ENCODE measurements at places on chromosomes 1 and 21.

- DNase-seq, result no peak
These were observed 232.5 kb upstream of the TMEM51 start for GRCh38 chr1:14921057-14921456.

DNA sequence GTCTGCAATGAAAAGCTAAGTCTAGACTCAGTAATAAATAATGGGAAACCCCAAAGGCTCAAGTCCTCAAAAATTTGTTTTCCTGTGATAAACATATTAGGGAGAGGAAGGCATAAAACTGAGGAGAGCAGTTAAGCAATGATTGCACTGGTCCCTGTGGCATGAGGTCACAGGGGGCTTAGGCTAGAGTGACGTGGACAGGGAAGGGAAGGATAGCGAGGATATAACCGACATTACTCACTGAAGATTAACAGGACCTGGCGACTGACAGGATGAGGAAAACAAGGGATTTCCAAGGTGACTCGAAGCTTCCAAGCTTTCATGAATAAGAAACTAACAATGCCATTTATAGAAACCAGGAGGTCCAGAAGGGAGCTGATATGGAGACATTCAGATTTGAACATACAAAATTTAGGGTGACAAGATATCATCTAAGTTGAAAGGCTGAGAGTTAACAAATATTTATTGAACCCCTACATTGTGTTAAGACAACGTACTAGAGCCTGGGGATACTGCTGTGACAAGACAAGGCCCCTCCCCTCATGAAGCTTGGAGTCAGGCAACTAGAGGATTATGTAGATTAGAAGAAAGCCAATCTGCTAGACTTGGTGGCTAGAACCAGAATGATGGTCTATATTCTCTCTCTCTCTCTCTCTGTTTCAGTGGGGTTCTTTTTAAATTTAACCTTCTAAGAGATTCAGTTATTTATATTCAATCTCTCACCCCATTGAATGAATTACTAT lies 33.2 kb upstream of the PKN2 start:
- no peak for DNase-seq

- no peak for DNase-seq
These were observed 54.4 kb upstream of the ACOT11 start for GRCh38 chr1:54493608-54494007.

DNA sequence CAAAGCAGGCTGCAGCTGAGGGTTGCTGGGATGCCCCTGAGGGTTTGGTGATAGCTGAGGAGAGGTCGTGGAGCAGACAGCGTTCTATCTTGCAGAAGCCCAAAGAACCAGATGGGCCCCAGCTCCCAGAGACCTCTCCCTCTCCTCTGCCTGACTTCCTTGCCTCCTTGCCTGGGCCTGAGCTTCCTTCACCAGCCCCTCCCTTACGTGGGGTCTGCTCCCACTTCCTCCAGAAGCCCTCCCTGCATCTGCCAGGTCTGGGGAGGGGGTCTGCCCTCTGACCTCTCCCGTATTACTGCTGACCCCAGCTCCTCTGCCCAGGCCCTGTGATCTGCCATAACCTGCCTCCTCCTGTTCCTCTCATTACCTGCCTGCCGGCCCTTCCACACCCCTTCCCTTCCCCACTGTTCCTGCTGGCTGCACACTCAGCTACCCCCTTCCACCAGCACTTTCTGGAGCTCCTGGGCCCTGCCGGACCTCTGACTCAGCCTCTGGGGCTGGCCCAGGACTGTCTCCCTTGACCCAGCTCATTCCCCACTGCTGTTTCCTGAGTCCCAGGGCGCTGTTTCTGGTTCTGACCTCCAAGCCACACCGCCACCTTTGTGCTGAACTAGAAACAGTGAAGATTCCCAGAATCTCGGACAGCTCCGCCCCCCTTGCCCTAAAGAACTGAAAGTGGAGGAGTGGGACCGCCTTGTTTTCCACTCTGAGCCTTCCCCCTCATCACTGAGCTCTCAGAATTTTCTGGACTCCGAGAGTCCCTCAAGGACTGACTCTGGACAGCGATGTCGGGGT lies 237.7 kb upstream of the C1orf174 start:
- no peak for DNase-seq

DNA sequence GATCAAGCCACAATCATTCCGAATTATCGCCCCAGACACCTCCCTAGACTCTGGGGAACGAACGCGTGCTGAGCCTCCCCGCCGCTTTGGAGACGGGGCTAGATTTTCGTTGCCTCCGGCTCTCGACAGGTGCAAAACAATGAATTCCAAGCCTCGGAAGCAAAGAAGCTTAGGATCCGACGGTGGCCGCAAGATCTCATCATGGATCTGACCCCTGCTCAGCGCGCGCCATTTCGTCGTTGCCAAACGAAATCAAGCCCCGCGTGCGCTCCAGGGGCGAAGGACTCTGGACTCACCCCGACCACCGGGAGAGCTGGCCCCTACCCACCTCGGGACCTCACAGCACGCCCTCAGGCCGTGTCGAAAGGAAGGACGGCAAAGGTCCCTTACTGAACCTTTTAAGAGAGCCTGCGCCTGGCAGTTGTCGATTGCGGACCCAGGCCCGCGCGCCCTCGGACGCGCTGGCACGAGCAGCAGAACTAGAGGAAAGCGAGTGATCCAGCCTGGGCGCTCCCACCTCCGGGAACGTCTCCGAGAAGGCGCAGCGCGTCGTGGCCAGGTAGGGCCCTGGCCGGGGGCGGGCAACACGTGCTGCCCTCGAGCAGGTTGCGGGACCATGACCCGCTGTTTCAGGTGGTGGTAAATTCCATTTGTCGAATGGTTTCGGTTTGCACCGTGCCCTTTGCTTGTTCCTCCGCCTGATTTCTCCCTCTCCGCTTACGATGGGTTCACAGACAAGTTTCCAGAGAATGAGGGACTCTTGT lies 1.6 kb upstream of the RUNX3 start:
- no peak for DNase-seq

GRCh38 chr1:163914785-163915413 lies 593.1 kb downstream of the NUF2 start:
- no peak for DNase-seq

DNA sequence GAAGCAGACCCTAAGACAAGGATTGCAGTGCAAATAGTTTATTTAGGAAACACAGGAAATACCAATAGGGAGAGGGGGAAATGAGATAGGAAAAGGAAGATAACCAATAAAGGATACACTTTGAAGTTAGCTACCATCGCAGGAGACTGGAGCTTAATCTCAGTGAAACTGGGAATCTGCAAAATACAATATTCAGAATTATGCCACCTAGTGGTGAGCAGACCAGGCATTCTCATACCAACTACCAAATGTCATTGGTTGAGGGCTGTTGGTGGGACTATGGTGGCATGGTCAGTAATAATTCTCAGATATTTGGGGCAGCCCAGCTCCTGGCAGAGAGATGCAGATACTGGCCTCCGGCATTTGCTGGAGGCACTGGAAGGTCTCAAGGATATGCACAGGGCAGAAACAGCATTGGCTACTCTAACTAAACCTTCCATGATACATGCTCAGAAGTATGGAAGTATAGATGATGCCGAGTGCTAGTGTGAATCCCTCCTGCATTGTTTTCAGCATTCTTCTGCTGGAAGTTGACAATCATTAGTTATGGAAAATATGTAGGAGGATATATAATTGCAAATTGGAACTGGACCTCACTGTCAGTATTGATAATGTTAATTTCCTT lies 11.8 kb upstream of the ZFP69B start:
- DNase-seq, result peak; percentile 75

GRCh38 chr1:16183179-16183578 lies 27.3 kb upstream of the EPHA2 start:
- DNase-seq, result no peak

- no peak for DNase-seq
These were observed 7.9 kb downstream of the CSTB start for GRCh38 chr21:43767984-43768867.

GRCh38 chr1:206863266-206863665 lies 2.2 kb upstream of the IL20 start:
- peak; percentile 30 for DNase-seq

DNA sequence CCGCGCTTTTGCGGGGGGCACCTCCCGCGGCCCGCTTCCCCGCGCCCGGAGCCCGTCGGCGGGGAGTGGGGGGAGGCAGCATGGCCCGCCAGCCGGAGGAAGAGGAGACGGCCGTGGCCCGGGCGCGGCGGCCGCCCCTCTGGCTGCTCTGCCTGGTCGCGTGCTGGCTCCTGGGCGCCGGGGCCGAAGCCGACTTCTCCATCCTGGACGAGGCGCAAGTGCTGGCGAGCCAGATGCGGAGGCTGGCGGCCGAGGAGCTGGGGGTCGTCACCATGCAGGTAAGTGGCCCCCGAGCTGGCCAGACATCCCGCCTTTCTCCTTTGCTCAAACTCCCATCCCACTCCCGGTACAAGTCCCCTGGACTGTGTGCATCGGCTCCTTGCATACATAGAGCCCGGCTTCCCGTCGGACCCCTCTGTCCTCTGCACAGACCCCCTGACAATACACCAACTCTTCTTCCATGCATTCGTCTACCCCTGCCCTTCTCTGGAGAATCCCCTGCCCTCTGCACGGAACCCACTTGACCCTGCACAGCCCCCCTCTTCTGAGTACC lies 812 bp downstream of the CACHD1 start:
- DNase-seq, result peak; percentile 9

GRCh38 chr1:55938861-55939260 lies 640.5 kb downstream of the PLPP3 start:
- no peak for DNase-seq

Data from NCI-H2029 (cell line).